ENCODE measurements at places on chromosomes 6 and 20. TPM values are rescaled to one million over a fixed set of nuclear protein-coding genes. Genes with fewer than 3 reads are reported as not detected.

GRCh38 chr6:2558098-2558680 is 192.5 kb downstream of the MYLK4 start:
- DNase-seq = no peak

Gene CD93
- 4.5 TPM for total RNA-seq

DNA sequence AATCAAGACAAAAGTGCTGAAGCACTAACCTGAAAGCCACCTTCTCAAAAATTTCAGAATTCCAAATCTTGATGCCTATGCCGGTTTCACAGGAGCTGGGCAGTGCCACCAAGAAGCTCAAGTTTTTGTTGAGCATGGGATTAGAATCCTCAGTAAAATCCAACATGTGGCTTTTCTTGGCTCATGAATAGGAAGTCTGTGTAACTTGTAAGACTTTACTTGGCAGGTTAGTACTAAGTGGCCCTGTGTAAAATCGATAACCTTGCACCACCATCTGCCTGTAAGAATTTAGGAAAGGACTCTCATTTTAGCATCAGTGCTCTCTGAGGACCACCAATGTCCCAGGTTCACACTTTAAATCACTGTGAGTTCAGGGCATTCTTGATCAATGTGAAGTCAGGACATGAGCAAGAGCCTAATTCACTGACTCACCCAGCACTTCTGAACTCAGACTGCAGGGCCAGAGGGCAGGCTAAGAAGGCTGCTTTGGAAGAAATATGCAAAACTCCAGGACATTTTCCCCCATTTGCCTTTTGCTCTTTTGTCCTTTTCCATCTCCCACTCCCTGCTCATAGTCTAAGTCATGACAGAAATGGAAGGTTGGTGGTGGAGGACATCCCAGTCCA is 113.2 kb downstream of the EDN1 start:
- no peak for DNase-seq

Gene YWHAB
- total RNA-seq = 45.0 TPM

DNA sequence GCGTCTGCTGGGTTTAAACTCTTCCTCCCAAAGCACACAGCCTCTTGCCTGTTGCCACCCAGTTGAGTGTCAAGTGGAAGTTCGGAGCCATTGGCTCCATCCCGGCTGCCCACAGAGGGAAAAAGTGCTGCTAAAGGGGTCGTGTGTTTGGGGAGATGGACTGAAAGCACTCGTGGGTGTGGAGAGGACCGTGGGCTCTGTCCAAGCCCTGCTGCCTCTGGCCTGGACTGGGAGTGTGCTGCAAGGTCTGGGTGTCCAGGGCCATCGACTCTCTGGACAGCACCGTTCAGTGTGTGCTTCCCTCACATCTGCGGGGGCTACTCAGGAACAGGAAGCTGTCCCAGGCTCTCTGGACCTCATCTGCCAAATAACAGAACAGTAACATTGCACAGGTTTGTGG is 269.3 kb downstream of the DLL1 start:
- DNase-seq = no peak

Gene MAP7
- total RNA-seq = 37.9 TPM

- DNase-seq = no peak
Observed at GRCh38 chr6:38417521-38417920, 222.2 kb downstream of the BTBD9 start.
